ENCODE measurements at places on chromosomes 6 and 20. TPM values are rescaled to one million over a fixed set of nuclear protein-coding genes. Genes with fewer than 3 reads are reported as not detected.

Gene GUCA1A
- polyA plus RNA-seq, result not detected

Gene LY6G5C
- polyA plus RNA-seq, result 5.9 TPM

Gene SLC4A11
- not detected for polyA plus RNA-seq

Gene NRN1
- 3.8 TPM for polyA plus RNA-seq

Gene TBXT
- not detected for polyA plus RNA-seq

Gene DPPA5
- polyA plus RNA-seq, result not detected

Gene ANGPT4
- polyA plus RNA-seq, result 0.72 TPM

Gene NMBR
- not detected for polyA plus RNA-seq

Gene NELFE
- polyA plus RNA-seq, result 71.5 TPM

Gene GPR63
- 0.77 TPM for polyA plus RNA-seq

Gene ID4
- 58.6 TPM for polyA plus RNA-seq

Gene XPO5
- 2.6 TPM for polyA plus RNA-seq

Gene GLYATL3
- polyA plus RNA-seq, result not detected

Gene SIGLEC1
- 2.8 TPM for polyA plus RNA-seq

Gene CTNNBL1
- polyA plus RNA-seq, result 71.2 TPM

Gene PAQR8
- 1.7 TPM for polyA plus RNA-seq

Gene ADTRP
- polyA plus RNA-seq, result 7.4 TPM

Gene ASCC3
- polyA plus RNA-seq, result 7.4 TPM

Gene LSM14B
- 14.5 TPM for polyA plus RNA-seq

Gene CFB
- polyA plus RNA-seq, result 90.4 TPM

Gene ATXN1
- 14.2 TPM for polyA plus RNA-seq

Gene IL17F
- polyA plus RNA-seq, result not detected

Gene CDK19
- polyA plus RNA-seq, result 6.2 TPM

Gene LGSN
- polyA plus RNA-seq, result not detected

Gene DEFB124
- polyA plus RNA-seq, result not detected

Gene TBPL1
- 20.1 TPM for polyA plus RNA-seq

Gene TNF
- polyA plus RNA-seq, result 0.23 TPM

Gene TMC2
- not detected for polyA plus RNA-seq

Gene ACTL10
- polyA plus RNA-seq, result 1.2 TPM

Gene MCCD1
- not detected for polyA plus RNA-seq

Gene LINC00237
- polyA plus RNA-seq, result 1.1 TPM

Gene PARD6B
- 0.92 TPM for polyA plus RNA-seq

Gene GRM4
- polyA plus RNA-seq, result not detected

Gene SPATA25
- polyA plus RNA-seq, result not detected

Gene EMILIN3
- polyA plus RNA-seq, result not detected

Gene TCF21
- polyA plus RNA-seq, result 0.63 TPM

Gene ID1
- polyA plus RNA-seq, result 382 TPM

Gene SDC4
- 50.6 TPM for polyA plus RNA-seq

Gene DOK5
- 9.0 TPM for polyA plus RNA-seq

Gene NFATC2
- 1.7 TPM for polyA plus RNA-seq

Gene PHACTR3
- not detected for polyA plus RNA-seq

Gene ABHD16B
- polyA plus RNA-seq, result 0.38 TPM

Gene LHFPL5
- polyA plus RNA-seq, result not detected

Gene TNFRSF6B
- 2.1 TPM for polyA plus RNA-seq

Gene SAPCD1
- 3.2 TPM for polyA plus RNA-seq

Gene PTPRA
- 38.7 TPM for polyA plus RNA-seq

Gene SLC22A7
- polyA plus RNA-seq, result not detected

Gene MYMX
- polyA plus RNA-seq, result not detected

Gene IL17A
- polyA plus RNA-seq, result not detected
